HFFc6 (cell line): ENCODE measurements at places on chromosomes 5 and 9. TPM values are rescaled to one million over a fixed set of nuclear protein-coding genes. Genes with fewer than 3 reads are reported as not detected.

Gene ALDH1B1
- total RNA-seq, result 31.7 to 42.0 TPM (median 40.0 TPM) in 3 replicates

GRCh38 chr5:159398936-159399335 lies 68.6 kb upstream of the IL12B start:
- no peaks in the 10 kb centered on the region for H3K36me3 ChIP-seq
- no peak overlapping the region for H3K27ac ChIP-seq
- no peak for DNase-seq
- no peaks in the 10 kb centered on the region for H3K4me1 ChIP-seq

GRCh38 chr9:127522727-127523126 lies 71.4 kb downstream of the LRSAM1 start:
- H3K27ac ChIP-seq, result peak overlapping the region; percentile 98
- H3K36me3 ChIP-seq, result peaks cover 67% of the 10 kb centered on the region
- DNase-seq, result peak; percentile 57
- H3K27me3 ChIP-seq, result peaks cover 40% of the 10 kb centered on the region
- H3K4me1 ChIP-seq, result peaks cover 91% of the 10 kb centered on the region

DNA sequence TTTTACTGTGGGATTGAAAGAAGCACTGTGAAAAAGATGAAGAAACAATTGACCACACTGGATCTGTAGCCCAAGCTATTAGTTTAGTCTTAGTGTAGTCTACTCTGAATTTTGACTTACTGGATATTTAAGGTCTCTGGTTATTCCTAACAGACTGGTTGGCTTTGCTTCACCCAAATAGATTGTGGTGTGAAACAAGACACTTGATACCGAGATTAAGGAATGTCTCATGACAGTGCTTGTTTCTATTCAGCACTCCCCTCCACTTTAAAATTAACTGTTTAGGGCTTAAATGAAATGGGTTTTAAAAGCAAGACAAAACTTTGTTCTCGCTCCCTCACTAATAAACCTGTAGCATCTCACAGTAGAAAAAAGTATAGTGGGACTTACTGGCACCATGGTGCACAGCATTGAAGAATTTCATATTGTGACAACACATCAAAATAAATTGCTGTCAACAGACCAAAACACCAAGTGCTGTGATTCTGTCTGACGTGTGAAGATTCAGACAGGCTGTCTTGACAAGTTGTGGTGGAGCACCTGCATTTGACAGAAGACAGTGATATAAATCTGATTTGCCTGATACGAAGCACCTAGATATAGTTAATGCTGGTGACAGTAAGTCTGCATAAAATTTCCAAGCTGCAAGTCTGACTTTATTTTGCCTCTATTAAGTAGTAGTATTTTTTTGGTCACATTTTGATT lies 73.1 kb downstream of the PBX3 start:
- peak overlapping the region; percentile 21; the same call in 1 of the 2 replicates for H3K27ac ChIP-seq
- H3K4me3 ChIP-seq, result no peak overlapping the region
- no peak for DNase-seq
- peaks cover 29% of the 10 kb centered on the region for H3K4me1 ChIP-seq

DNA sequence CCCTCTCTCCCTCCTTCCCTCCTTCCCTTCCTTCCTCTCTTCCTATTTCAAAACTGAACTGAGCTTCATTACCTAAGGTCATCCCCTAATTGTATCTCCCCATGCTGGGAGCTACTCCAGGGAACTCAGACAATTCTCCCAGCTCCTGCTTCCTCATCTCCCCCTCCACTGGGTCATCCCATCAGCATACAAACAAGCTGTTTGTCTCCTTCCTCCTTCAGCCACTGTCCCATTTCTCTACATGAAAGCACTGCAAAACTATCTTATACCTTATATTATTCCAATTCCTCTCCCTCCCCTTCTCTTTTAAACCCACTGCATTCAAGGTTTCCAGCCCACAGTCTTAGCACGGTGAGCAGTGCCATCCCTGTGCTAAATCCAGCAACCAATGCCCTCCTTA lies 262.4 kb downstream of the AGTPBP1 start:
- H3K4me3 ChIP-seq, result no peak overlapping the region
- H3K27me3 ChIP-seq, result no peaks in the 10 kb centered on the region; the same call in 1 of the 2 replicates
- no peaks in the 10 kb centered on the region for H3K4me1 ChIP-seq
- no peak overlapping the region for H3K27ac ChIP-seq
- no peaks in the 10 kb centered on the region; the same call in 1 of the 2 replicates for H3K36me3 ChIP-seq
- DNase-seq, result no peak

GRCh38 chr5:177479774-177480173 lies 6.3 kb upstream of the DBN1 start:
- peak overlapping the region; percentile 48; the same call in 1 of the 2 replicates for H3K4me3 ChIP-seq
- peak overlapping the region; percentile 83 for H3K27ac ChIP-seq
- no peak for DNase-seq
- peaks cover 39% of the 10 kb centered on the region for H3K36me3 ChIP-seq
- peaks cover 76% of the 10 kb centered on the region for H3K27me3 ChIP-seq

Gene PCDHGA12
- 9.3 to 20.4 TPM (median 9.3 TPM) in 3 replicates for total RNA-seq

DNA sequence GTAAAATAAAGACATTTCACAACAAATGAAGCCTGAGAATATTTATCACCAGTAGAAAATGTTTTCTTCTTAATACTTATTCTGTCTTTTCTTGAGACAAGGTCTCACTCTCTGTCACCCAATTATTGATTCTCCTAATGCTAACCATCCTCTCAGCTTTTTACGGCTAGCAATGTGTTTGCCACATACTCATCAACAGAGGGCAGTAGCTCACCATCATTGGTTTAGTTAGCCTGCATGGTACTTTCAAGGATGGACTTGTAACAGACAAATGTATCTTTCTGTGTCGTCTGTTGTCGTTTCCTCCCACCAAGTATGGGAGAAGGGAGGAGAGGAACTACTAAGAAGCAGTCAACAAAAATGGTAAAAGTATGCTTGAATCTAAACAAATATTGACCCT lies 5.9 kb upstream of the ACO1 start:
- H3K36me3 ChIP-seq, result no peaks in the 10 kb centered on the region
- H3K27ac ChIP-seq, result no peak overlapping the region
- H3K4me1 ChIP-seq, result peaks cover 15% of the 10 kb centered on the region
- H3K4me3 ChIP-seq, result peak overlapping the region; percentile 71

DNA sequence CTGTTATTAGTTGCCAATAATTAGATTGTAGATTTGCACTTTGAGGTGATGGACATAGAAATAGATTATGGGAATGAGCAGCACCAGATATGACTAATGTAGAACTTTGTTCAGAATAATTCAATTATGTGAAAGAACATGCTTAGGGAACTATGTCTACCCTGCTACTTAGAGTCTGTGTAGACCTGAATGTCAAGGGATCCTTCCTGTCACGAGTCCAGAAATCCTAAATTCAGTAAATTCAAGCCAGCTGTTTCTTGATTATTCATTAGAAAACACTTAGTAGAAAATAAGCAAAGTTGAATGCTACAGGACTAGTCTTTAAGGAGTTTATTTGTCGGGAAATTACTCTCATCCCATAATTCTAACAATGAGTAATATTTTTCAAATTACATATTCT lies 887.3 kb upstream of the SEMA6A start:
- DNase-seq, result no peak
- H3K27ac ChIP-seq, result no peak overlapping the region
- H3K36me3 ChIP-seq, result no peaks in the 10 kb centered on the region
- peaks cover 4% of the 10 kb centered on the region; the same call in 1 of the 2 replicates for H3K4me1 ChIP-seq
- H3K27me3 ChIP-seq, result no peaks in the 10 kb centered on the region

Gene ABL1
- 53.0 to 62.8 TPM (median 62.4 TPM) in 3 replicates for total RNA-seq

- no peaks in the 10 kb centered on the region for H3K36me3 ChIP-seq
- no peaks in the 10 kb centered on the region; the same call in 1 of the 2 replicates for H3K27me3 ChIP-seq
- peak overlapping the region; percentile 89 for H3K27ac ChIP-seq
These were observed 21.9 kb upstream of the DUSP1 start for GRCh38 chr5:172792701-172793570.

DNA sequence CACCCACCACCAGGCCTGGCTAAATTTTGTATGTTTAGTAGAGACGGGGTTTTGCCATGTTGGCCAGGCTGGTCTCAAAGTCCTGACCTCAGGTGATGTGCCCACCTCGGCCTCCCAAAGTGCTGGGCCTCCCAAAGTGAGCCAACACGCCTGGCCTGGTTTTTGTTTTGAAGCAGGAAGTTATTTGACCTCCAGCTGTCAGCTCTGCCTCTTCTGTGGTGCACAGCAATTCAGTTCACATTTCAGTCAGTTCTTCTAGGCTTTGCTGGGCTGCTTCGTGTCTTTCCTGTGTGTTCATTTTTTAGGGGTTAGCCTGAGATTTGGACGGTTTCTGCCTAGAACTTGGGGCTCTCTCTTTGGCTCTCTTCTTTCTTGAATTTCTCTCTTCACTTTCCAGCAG lies 8.9 kb downstream of the LCN1 start:
- no peaks in the 10 kb centered on the region for H3K4me1 ChIP-seq
- H3K36me3 ChIP-seq, result no peaks in the 10 kb centered on the region
- H3K27ac ChIP-seq, result no peak overlapping the region
- H3K4me3 ChIP-seq, result no peak overlapping the region
- peaks cover 11% of the 10 kb centered on the region for H3K27me3 ChIP-seq

Gene C5orf52
- not detected in 3 replicates for total RNA-seq

Gene CCDC192
- total RNA-seq, result not detected in 3 replicates

- H3K4me1 ChIP-seq, result peaks cover 27% of the 10 kb centered on the region
- H3K27me3 ChIP-seq, result peaks cover 4% of the 10 kb centered on the region
- peak overlapping the region; percentile 73 for H3K4me3 ChIP-seq
- no peaks in the 10 kb centered on the region; the same call in 1 of the 2 replicates for H3K36me3 ChIP-seq
These were observed 26.3 kb downstream of the PTGES start for GRCh38 chr9:129726322-129727160.

- no peak for DNase-seq
- peaks cover 27% of the 10 kb centered on the region for H3K36me3 ChIP-seq
- peaks cover 8% of the 10 kb centered on the region for H3K4me1 ChIP-seq
These were observed 49.2 kb upstream of the TESK1 start for GRCh38 chr9:35555881-35556280.

Gene LRRC70
- 0.14 TPM in 1 of 2 replicates, not detected in the other for total RNA-seq

- H3K27me3 ChIP-seq, result peaks cover 11% of the 10 kb centered on the region
- H3K4me3 ChIP-seq, result peak overlapping the region; percentile 99
- H3K27ac ChIP-seq, result peak overlapping the region; percentile 100
These were observed 586 bp downstream of the TXN start for GRCh38 chr9:110255463-110256379.

DNA sequence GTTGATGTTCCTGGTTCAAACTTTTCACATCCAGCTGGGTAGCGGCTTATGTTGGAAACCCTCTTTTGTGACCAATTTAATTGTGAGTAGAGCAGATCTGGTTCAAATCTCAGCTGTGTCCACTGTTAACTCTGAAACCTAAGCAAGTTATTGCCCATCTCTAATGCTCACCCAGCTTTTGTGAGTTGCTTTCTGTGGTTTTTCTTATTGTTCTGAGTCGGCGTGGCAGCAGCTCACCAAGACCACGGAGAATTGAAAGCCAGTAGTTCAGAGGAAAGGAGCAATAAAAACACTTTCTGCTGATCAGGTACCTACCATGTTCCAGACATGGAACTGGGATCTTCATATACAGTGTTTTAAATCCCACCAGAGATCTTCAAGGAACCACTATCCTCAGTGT lies 114.4 kb downstream of the DOCK2 start:
- H3K36me3 ChIP-seq, result peaks cover 19% of the 10 kb centered on the region
- H3K27ac ChIP-seq, result no peak overlapping the region

DNA sequence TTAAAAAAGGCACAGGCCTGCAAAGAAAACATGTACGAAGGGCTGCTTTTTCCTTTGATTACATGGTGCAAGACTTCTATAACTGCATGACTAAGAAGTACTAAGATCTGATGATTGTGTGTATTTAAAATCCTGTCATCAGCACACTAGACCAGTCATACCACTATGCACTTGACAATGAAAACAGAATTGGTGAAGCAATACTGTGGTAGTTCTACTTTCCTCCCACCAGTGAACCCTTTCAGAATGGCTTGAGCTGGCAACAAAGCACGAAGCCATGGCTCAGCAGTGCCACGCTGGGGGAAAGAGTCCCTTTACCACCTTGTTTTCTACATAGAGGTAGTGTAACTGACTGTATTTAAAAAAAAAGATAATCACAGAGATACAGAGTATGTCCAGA lies 49.0 kb upstream of the POU5F2 start:
- H3K4me3 ChIP-seq, result peak overlapping the region; percentile 28; the same call in 1 of the 2 replicates
- H3K27me3 ChIP-seq, result peaks cover 2% of the 10 kb centered on the region; the same call in 1 of the 2 replicates
- peak overlapping the region; percentile 67; the same call in 1 of the 2 replicates for H3K27ac ChIP-seq
- no peaks in the 10 kb centered on the region; the same call in 1 of the 2 replicates for H3K36me3 ChIP-seq
- peak; percentile 73 for DNase-seq

- no peak for DNase-seq
- no peak overlapping the region for H3K27ac ChIP-seq
- no peaks in the 10 kb centered on the region for H3K36me3 ChIP-seq
- 0 out of 2 replicates have a peak overlapping the region, but pooled peaks have one; percentile 26 for H3K4me3 ChIP-seq
- H3K27me3 ChIP-seq, result peaks cover 3% of the 10 kb centered on the region
- peaks cover 10% of the 10 kb centered on the region for H3K4me1 ChIP-seq
These were observed 1.2 kb downstream of the CORO2A start for GRCh38 chr9:98191181-98191608.

- H3K4me1 ChIP-seq, result no peaks in the 10 kb centered on the region
- no peak overlapping the region for H3K4me3 ChIP-seq
- H3K27me3 ChIP-seq, result peaks cover 4% of the 10 kb centered on the region
- no peaks in the 10 kb centered on the region for H3K36me3 ChIP-seq
- no peak overlapping the region for H3K27ac ChIP-seq
These were observed 66.3 kb upstream of the FBXL7 start for GRCh38 chr5:15433709-15434108.

DNA sequence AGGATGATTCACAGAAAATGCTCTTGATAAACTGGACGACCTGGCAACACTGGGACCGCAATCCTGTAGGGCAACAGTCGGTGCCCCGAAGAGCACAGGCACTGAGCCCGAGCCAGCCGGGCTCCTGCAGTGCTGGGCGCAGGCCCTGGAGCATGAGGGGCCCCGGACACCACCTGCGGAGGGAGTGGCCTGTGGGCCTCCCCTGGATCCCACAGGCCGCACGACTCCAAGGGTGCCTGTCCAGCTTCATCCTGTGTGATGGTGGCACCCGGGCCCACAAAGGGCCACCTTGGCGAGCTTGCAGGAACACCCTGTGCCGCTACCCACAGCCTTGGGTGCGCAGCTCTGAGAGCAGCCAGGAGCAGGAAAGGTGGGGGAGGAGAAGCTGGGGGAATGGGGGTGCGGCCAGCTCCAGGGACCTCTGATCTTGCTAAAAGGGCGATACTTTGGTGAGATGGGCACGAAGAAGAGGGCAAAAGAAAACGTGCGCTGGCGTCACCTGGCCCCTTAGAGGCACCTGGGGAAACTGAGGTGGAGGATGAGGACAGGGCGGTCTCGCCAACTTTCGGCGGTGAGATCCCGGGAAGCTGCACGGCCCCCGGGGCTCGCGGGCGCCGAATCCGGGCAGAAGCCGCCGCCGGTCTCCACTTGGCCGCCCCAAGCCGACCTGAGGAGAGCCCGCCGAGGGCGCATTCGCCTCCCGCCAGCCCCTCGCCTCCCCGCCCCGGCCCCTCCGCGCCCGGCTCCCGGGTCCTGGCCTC lies 722 bp downstream of the TBC1D9B start:
- no peak for DNase-seq
- H3K27ac ChIP-seq, result peak overlapping the region; percentile 83
- H3K27me3 ChIP-seq, result no peaks in the 10 kb centered on the region
- peak overlapping the region; percentile 93 for H3K4me3 ChIP-seq

Gene ATOX1
- total RNA-seq, result 138 to 177 TPM (median 163 TPM) in 3 replicates

- H3K36me3 ChIP-seq, result no peaks in the 10 kb centered on the region
- DNase-seq, result no peak
These were observed 64.2 kb downstream of the SNX24 start for GRCh38 chr5:122909470-122910100.

DNA sequence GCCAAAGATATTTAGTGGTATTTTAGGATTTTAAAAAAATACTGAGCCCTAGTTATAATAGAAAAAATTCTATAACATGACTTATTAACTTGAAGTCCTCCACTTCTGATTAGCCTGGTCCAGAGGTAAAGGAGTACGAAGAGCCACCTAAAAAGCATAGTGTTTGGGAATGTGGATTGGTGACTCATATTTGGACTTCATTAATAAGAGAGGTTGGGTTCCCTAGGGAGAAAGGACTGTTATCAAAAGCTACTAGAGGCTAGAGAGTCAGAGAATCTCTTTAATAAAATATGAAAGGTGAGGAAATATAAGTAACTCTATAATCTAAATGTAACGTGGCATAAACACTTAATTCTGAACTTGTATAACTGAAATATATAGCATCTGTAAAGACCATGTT lies 180.7 kb upstream of the TARS1 start:
- DNase-seq, result no peak
- H3K27me3 ChIP-seq, result no peaks in the 10 kb centered on the region
- peaks cover 58% of the 10 kb centered on the region for H3K4me1 ChIP-seq
